Mucosa of descending colon (tissue), 3 donors: ENCODE measurements at places on chromosomes 5 and 9.

DNA sequence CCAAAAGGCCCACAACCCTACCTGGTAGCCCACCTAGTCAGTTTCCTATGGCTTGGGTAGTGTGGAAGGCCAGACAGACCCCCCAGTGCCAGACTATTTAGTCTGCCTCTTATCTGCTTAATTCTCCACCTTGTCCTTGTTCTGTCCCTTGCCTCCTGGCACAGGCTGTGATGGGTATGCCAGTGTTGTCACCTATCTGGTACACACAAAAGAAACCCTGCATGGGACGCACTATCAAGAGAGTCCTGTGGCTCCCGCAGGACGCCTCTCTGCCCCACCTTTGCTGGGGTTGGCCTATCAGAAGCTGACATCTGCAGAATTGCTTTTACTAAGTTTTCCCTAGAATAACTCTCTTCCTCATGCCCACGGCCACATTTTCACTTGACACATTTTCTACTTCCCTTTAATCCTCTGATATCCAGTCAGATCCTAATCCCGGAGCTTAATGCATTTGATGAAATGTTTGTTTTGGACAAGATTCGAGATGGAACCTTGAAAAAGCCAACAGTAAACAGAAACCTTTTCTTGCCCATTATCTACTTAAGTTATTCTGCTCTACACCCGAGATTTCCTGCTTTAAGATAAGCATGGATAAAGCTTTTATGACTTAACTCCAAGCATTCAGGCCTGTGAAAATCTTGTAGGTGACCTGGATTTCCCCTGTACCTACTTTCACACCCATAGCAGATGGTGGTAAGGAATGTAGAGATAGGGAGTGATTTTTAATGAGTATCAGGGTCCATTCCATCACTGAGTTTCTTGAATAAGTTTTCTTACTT is 468.5 kb downstream of the ZNF608 start:
- DNase-seq = no peak

DNA sequence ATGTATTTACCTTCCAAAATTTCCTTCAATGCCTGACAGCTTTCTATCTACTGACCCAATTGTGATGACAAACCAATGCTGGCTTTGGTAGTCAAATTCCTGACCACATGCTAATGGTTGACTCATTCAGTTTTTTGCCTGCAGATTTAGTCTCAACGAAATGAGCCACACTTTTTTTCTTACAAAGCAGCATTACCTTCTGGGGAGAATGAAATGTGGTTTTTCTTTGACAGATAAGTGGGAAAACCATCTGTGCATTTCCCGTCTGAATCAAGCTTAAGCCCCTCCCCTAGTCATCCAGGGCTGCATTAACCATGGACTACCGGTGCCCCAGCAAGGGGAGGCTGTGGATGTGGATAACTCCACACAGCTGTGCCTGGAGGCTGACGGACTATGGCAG is 99.6 kb upstream of the TAF11L2 start:
- no peak for DNase-seq

GRCh38 chr5:113099822-113100221 is 123.2 kb downstream of the DCP2 start:
- DNase-seq = no peak

DNA sequence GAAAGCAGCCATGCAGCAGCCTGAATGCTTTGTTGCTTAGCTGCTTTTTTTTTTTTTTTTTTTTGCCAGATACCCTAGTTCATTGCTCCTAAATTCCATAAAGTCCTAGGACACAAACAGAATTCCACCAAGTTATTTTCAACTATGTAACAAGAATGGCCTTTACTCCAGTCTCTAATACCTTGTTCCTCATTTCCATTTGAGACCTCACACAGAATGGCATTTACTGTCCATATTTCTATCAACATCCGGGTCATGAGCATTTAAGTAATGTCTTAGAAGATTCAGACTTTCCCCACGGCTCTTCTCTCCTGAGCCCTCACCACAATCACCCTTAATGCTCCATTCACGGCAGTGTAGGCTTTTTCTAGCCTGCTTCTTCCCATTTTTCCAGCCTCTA is 31.7 kb upstream of the FBXW11 start:
- DNase-seq = no peak

DNA sequence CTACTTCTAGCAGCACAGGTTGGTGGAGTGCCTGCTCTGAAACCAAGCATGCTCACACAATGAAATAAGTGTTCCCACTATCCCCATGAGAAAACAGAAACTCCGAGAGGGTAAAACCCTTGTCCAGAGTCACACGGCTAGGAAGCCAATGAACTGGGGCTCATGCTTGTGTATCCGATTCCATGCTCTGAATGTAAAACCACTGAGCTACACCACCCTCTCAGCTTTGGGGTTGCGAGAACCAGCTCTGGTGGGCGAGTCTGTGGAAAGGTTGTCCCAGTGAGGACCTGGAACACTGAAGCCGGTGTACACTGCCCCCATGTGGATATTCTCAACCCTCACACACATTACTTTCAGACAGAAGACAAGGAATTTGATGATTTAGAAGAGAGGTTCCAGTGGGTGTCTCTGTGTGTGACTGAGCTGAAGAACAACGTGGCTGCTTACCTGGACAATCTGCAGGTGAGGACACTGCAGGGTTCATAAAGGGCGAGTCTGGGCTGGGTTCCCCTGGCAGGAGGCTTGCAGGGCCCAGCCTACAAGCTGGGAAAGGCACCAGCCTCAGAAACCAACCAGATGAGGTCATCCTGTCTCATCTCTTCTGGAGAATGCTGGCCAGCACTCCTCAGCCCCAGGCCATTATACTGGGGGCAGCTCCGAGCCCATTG is 37.4 kb downstream of the ARHGEF37 start:
- no peak for DNase-seq

GRCh38 chr9:35517131-35517530 is 27.2 kb downstream of the RUSC2 start:
- no peak for DNase-seq

- no peak for DNase-seq
Measured at GRCh38 chr5:119745976-119746375, 116.6 kb downstream of the FAM170A start.

GRCh38 chr9:15249981-15250380 is 57.0 kb downstream of the TTC39B start:
- DNase-seq = no peak

- no peak for DNase-seq
Measured at GRCh38 chr5:10446490-10446889, 4.8 kb downstream of the ROPN1L start.

DNA sequence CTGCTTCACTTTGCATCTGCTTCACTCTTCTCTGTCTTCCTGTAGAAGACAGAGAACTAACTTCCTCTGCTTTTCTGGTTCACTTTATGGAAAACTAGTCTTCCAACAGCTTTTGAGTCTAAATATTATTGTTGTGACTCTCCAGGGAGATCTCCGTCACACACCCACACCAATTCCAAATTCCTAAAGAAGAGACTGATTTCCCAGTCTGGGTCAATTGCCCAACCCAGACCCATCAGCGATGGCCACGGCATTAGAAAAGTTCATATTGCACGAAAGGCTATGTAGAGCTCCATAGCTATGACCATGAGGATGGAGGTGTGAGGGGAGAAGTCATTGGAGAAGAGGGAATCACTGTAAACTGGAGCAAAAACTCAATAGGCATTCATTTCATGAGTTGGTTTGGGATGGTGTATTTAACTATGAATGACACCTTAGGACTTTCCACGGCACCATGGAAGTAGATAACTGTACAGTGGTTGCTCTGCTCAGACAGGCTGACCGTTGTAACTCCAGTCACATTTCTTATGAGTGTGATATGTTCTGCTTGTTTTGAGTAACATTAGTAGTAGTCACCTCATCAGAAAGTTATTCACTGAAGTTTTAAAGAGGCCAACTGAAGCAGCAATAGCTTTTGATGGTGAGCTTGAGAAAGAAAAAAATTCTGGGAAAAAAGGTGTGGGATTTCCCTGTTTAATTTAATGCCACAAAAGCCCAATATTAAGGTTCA is 78.1 kb upstream of the MAMDC2 start:
- no peak for DNase-seq

DNA sequence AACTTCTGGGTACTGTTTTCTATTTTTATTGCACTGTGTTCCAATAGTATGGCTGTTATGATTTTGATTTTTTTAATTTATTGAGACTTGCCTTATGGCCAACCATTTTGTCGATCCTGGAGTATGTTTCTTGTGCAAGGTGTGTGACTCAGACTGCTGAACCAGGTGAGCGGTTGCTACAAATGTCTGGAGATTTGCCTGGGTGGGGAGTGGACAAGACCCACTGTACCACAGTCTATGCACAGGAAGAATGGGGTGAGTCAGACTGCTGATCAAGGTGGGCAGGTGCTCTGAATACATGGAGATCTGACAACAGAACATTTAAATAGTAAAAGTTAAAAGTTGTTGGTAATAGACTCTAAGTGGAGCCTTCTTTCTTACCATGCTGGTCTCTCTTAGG is 609.2 kb downstream of the CSNK1G3 start:
- DNase-seq = no peak

GRCh38 chr9:133691626-133692363 is 46.4 kb downstream of the SARDH start:
- DNase-seq = no peak

- DNase-seq = no peak
Measured at GRCh38 chr9:115730845-115731244, 422.7 kb upstream of the PAPPA start.

GRCh38 chr5:104977529-104977928 is 1414.9 kb upstream of the NUDT12 start:
- no peak for DNase-seq

DNA sequence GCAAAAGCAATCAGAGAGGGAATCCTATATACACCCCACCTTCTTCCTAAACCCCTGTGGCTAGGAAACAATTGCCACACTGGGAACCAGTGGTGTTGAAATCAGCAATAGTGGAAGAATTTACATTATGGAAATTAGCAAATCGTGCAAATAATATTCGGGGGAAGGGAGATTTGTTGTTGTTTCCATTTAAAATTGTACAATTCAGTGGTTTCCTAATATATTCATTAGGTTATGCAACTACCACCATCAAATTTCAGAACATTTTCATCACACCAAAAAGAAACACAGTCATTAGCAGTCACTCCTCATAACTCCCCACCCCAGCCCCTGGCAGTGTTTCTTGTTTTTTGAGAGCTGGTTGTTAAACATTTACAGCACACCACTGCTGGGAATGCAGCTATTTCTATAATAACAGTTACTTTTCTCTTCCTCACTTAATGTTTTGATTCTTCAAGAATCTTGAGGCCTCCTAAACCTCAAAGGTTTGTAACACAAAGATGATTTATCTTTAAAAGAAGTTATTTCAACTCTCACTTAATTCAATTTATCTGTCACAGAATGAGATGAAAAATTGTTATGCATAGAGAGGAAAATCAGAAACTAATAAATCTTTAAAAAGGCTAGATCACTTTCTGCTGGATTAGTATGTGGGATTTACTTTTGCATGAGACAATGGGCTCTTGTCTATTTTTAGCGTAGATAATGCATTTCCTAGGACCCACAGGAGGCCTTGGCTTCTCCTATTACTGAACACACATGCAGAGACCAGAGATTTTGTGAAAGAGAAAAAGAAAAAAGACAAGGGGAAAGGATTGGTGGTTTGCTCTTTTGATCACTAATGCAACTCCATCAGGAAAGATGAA is 91.8 kb upstream of the DAPK1 start:
- DNase-seq = no peak

DNA sequence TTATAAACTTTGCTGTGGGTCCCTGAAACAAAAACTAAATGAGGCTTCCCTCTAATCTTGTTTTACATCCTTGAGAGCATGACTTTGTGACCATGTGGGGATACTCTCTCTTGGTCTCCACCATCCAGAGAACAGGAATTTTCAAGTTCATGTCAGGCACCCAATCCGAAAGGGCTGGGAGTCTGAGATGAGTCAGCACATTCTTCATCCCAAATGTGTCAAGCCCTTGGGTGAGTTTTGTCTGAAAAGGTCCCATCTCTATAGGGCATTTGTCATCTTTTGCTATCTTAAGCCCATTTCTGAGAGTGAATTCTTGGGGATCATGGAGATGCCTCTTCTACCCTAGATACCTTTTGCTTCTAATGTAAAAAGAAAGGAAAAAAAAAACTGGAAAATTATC is 26.9 kb upstream of the RAPGEF6 start:
- no peak for DNase-seq

DNA sequence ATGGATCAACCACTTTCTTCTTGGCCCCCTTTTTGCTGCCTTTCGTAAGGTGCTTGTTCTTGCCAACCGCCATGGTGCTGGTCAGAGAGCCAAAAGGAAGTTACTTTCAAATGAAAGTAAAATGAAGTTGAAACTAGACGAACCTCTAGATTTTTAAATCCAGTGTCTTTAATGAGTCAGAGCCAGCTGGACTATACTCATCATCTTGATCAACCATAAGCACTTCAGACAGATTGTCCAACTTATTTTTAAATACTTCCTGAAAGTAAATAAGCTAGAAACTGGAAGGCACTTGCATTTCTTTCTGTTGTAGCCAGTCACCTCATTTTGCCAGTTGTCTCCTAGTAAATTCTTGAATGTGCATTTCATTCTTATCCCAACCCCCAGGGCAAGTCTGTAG is 48.9 kb downstream of the JMY start:
- no peak for DNase-seq
